Posterior cingulate gyrus (tissue), 11 donors: ENCODE measurements at places on chromosomes 3 and 15.

- DNase-seq: no peak
These were observed 34.8 kb downstream of the EMC4 start for GRCh38 chr15:34259566-34259965.

GRCh38 chr3:146160964-146161662, at the start of gene PLOD2:
TSS of gene PLOD2 (minus strand) at chr3:146161184. CDS start at chr3:146160989, 195 bp downstream.
- DNase-seq: peak; percentile 93

DNA sequence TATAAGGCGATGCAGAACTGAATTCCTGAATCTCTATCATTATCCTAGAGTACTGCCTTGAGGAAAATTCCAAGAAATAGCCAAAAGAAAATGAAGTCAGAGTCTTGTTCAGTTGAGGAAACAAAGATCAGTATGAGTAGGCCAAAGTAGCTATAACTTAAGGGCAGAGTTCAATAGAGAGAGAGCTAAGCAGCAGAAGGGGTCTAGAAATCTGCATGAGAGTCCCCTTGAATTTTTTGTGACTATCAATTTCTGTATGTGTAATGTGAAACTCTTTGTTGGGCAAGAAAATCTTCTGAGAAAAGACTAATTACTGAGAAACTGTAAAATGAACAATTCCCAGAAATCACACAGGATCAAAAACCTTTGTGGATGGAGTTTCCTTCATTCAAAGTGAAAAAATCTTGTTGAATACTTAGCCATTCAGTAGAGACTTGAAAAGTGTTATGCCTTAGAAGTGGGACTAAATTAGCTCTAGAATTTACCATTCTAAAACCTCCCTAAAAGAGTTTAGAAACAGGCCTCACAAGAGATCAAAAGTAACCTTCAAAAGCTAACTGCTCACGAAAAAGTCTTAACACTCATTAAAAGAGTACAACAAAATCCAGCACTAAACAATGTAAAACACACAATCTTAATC, 43.1 kb upstream of the FNDC3B start:
- no peak for DNase-seq

GRCh38 chr3:18077128-18077840, 334.9 kb upstream of the TBC1D5 start:
- no peak for DNase-seq

- DNase-seq: peak; percentile 37
These were observed at the start of gene MGLL for GRCh38 chr3:127822041-127822681. TSS of gene MGLL (minus strand) at chr3:127822515. CDS start at chr3:127822318, 197 bp downstream.

DNA sequence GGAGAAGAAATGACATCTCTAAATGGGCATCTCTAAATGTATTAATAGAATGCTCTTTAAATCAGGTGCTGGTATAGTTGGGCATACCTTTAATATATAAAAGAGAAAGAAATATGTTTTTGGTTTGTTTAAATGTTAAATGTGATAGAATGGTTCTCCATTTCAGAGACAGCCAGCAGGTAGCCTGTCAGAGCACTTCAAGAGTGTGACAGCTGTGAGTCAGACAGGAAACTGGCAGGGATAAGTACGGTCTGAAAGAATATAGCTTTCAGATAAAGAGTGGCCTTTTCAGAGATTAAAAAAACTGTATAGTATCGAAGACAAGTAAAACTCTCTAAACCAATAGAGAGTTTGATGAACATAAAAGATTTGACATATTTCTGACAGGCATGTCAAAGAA, 654.1 kb downstream of the IGSF11 start:
- no peak for DNase-seq

- no peak for DNase-seq
These were observed 53.4 kb downstream of the SYNPR start for GRCh38 chr3:63331520-63331919.

DNA sequence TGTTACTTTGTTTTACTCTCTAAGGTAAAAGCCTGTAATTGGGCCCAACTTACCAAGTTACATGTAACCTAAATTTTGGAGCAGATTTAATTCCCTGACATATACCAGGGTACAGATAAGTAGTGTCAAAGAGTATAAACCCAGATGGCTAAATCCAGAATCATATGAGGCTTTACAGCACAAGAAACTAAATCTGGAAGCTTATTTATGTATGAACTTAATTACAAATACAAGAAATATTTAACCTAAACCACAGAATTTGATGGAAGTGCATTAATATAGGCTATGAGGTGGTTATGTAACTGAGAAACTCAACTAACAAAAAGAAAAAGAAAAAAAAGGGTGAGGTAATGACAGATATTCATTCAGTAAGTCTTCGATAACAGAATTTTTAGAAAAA, 930.2 kb upstream of the ALCAM start:
- no peak for DNase-seq

DNA sequence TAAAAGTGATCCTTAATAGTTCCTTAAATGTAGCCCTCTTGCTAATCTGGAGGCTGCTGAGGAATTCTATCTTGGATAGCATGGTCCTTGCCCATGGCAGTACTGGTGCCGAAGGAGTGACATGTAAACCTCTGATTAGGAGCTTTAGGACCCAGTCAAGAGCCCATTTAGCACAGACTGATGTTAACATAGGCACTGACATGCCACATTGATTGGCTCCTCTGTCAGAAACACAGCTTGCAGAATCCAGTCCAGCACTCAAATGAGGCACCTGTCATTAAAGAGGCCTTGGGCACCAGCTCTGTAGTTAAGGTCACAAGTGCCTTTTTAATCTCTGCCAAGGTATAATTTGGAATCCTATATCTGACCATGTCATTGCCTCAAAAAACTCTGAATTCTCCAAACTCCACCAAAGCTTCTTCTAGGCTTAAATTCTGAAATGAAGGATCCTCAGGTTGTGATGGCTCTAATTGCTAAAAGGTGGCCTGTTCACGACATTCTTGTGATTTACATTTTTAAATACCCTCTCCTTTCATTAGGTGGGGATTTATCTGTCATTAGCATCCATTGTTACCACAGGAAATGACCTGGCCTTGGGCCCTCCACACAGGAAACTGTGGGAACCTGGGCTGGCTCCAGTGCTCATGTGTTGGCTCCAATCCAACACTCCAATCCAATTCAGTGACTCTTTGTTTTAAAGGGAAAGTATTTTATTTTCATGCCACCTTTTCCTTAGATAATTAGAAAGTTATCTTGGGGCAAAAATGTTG, 57.3 kb upstream of the RNF7 start:
- no peak for DNase-seq

- no peak for DNase-seq
These were observed 56.3 kb downstream of the PPP2R3A start for GRCh38 chr3:136021803-136022202.

- DNase-seq: no peak
These were observed 19.4 kb downstream of the CDCP1 start for GRCh38 chr3:45126730-45127129.

GRCh38 chr3:33989229-33989628, 190.8 kb downstream of the PDCD6IP start:
- no peak for DNase-seq

DNA sequence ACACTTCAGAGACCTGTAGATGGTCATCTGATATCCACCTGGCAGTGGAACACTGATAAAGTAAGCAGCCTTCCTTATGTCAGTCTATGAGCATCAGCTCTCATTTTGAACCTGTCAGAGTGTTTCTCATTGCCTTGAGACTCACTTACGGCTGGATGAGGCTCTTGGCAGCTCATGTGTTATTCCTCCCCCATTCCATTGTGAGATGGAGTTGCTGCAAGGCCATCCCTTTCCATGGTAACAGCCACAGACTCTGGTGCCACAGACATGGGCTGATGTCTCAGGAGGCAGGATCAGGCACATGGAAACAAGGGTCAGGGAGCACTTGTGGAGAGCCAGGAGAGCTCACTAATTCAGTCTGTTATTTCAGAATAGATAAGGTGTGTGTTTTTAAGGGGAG, 11.9 kb downstream of the KCNAB1 start:
- DNase-seq: no peak

GRCh38 chr15:68400066-68400456, 31.9 kb downstream of the ITGA11 start:
- DNase-seq: no peak

DNA sequence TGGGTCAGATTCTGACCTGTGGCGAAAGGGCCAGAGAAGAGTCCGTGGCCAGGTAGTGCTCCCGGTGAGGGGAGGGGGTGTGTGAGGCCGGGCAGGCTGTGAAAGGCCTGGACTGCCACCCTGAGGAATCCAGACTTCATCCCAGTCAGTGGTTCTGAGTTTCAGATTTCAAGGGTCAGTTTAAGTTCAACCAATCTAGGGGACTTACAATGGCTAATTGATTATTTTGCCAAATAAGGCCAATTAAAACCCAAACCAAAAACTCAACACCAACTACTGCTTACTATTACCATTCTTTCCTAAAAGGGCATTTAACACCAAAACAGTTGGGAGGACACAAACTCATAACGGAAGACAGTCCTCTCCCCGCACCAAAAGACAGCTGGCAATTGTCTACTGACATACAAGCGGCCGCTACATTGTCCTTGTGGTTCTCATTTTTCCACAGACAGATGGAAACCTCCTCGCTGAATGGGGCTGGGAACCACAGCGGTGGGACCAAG, 30.5 kb downstream of the TMEM44 start:
- DNase-seq: no peak

DNA sequence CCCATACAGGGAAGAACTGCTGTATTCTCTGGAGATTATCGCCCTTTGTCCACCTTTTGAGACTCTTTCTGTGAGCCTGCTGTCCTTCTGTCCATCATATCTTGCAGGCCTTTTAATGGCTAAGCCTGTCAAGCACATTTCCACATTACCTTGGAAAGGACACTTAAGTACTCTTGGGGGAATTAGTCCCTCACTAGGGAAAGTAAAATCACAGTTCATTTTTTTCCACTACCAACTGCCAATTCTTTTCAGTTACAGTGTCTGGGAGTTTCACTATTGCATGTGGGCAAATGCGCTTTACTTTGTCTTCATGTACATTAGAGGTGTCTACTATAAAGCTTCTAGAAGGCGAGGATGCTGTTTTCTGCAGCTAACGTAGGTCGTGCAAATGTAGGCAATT, 242.1 kb downstream of the NSUN3 start:
- DNase-seq: no peak

DNA sequence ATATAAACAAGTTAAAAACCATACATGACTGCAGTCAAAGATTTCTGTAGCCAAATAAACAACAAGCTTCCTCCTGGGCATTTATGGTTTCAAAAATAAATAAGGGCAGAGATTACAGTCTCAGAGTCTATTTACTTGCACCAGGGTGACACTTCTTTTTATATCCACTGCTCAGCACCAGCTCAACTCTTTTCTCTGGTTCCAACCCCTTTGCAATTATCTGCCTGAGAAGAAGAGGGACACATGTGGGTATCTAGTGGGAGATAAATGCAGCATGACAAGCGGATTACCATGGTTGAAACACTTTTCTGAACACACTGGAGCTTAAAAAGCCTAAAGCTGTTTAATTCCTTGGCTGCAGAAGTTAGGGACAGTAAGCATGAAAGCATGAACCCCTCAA, 311.5 kb downstream of the CNTN3 start:
- DNase-seq: no peak

DNA sequence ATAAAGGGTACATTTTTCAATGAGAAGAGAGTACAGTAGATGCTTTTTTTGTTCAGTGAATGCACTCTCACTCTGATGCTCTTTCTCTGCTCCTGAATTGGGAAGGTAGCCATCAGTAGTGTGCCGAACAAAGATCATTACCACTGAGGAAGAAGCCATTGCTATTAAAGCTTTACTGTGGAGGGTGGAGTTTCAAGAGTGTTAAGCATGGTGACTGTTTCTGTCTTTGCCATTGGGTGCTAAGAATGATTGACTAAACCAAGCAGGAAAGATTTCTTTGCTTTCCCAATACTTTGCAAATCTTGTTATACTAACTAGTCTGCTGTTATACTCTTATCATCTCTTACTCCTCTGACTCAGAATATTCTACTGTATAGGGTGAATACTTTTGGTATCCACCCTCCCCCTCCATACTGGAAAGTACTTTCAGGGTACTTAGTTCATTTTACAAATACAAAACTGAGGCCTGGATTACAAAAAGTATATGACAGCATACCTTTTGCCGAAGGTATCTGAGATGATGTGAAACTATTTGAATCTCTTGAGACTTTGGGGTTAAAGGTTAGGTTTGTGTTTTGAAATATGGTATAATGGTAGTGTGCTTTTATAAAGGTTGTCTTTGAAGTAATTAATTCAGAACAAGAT, 1.7 kb downstream of the RAB11A start:
- no peak for DNase-seq

DNA sequence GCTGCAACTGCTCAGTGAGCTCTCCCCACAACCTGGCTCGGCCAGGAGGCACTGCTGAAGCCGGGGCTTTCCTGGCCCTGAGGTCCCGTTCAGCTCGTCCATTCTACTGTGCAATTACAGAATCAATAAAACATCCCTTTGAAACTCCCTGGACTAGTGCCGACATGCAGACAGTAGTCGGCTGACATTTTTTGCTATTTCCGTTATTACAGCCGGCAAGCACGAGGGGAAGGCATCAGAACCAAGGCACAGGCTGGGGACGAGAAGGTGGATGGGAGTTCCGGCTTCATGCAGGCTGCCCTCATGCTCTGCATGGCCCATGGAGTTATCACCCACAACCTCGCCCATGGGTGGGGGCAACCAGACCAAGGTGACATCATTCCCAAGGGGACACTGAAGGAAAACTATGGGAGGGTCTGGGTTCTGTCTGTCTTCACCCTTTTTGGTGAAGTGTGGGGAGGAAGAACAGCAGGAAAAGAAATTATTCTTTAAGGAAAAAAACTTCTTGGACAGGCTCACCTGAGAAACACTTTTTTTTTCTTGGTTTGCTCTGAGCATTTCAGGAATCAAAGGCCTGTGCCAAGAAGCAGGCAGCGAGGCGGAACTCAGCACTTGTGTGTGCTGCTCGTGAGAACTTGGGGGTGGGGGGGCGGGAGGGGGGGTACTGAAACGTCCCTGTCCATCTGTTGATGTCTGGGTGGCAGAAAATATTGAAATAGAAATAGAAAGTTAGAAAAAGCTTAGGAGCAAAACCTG, 154.5 kb downstream of the FOXP1 start:
- peak; percentile 73 for DNase-seq

GRCh38 chr15:44275150-44275830, 13.2 kb upstream of the GOLM2 start:
- no peak for DNase-seq

DNA sequence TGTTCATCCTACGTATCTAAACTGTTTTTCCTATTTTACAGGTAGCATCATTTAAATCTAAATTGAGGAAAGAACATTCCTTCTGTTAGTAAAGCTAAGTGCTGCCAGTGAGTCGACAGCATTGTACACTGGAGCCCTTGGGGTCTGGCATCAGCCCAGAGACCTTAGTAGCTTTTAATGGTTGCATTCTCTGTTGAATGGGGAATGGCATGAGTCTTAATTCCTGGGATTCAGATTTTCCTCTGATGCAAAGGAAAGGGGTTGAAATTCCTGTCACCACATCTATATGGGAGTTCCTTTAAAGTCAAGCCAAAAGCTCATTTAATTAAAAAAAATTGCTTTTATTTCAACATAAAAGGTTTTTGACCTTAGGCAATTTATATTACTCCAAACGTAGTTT, 148.4 kb upstream of the GBE1 start:
- DNase-seq: no peak

DNA sequence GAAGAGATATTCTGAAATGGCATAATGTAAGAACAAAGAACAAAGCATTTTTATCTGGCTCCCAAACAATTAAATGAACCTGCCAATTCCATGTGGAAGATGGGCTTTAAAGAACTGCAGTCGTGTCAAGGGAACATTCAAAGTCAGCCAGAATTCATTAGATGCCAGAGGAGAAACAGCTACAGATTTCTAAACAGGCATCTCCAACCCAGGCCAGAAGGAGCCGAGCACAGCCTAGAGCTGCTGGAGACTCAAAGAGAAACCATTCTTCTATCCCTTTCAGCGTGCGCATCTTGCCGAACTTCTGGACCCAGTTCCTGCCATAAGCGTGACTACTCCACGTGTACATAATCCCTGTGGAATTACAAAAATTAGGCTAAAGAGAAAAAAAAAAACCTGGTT, 60.4 kb downstream of the MB21D2 start:
- no peak for DNase-seq

- DNase-seq: no peak
These were observed 8.0 kb upstream of the P4HTM start for GRCh38 chr3:48982016-48982415.
